NAMALWA (cell line): ENCODE measurements at places on chromosomes 6 and 20.
A peak's percentile ranks its signal among the peaks of the same experiment; 100 is the strongest.

DNA sequence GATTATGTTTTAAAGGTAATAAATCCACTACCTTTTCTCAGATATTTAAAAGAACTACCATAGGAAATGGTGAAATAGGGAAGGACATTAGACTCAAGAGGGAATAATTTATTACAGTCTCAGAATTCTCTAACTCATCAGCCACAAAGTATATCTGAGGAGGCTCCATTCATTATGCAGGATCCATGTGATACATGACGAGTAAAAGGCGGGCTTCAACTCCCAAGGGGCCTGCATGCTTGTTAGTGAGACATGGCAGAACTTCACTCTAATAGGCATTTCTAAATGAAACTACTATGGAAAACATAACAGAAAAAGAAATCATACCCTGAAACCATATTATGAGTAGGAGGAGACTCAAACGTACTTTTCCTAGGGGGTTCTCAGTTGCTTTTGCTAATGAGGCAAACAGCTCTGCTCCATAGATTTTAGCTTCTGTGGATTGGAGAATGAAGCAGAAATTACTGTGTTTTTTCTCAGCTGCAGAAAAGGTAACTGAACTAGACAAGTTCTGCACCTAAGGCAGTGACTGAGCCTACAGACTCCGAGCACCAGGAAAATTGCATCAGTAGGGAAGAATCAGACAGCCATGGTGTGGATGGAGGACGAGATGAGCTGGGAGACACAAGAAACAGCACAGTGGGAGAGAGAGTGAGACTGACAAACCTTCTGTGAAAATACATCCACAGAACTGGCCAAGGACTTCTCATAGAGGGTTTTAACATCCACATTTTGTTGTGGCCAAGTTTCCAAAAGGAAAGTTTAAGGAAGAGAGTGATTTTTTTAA is 254.6 kb upstream of the PRDM1 start:
- DNase-seq, result no peak

DNA sequence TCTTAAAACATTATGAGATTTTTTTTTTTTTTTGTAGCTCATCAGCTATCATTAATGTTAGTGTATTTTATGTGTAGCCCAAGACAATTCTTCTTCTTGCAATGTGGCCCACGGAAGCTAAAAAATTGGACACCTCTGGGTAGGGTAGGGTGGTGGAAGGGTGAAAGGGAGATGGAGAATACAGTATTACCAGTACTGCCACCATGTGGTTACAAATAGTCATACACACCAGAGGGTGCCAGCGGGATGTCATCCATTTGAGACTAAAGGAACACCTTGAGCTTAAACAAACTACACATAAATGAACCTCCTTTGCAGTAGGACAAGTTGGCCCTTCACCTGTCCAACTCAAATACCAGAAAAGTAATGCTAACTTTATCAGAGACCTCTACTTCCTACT is 601.9 kb downstream of the HTR1B start:
- peak; percentile 49 for DNase-seq

- no peak for DNase-seq
Measured at GRCh38 chr6:56795466-56796195, 152.9 kb upstream of the DST start.

DNA sequence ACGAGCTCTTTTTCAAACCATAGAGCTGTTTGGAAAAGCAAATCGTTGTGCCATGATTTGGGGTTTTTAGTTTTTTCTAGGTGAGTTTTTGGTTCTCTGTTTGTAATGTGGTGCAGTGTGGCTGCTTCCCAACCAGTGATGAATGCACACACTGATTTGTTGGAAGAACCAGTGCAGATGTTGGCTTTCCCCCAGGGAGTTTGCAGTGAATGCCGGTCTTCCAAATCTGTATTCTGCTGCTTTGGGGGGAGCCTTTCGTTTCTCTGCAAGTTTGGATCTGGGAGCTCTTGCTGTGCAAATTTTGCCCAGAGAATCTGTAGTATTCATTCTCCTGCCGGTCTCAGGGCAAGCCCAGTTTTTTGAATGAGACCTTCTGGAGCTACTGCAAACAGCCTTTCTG is 14.5 kb downstream of the HECA start:
- DNase-seq, result no peak

GRCh38 chr6:130840050-130840449 is 12.8 kb downstream of the SMLR1 start:
- no peak for DNase-seq

DNA sequence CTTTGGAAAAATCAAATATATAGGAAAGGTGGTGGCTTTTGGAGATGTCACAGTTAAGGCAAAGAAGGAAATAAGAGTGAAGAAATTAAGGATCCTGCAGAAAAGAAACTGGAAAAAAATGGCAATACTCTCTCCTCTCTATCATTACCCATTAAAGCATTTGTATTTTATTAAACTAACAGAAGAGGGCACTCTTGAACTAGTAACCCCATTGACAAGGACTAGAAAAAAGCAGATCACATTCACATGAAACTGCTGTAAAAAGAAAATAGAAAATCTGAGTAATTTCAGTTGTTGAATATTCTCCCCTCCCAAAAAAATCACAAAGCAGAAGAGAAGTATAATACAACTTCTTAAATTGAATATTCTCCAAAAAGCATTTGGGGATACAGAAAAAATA is 104.1 kb upstream of the SLC35B3 start:
- peak; percentile 61 for DNase-seq

DNA sequence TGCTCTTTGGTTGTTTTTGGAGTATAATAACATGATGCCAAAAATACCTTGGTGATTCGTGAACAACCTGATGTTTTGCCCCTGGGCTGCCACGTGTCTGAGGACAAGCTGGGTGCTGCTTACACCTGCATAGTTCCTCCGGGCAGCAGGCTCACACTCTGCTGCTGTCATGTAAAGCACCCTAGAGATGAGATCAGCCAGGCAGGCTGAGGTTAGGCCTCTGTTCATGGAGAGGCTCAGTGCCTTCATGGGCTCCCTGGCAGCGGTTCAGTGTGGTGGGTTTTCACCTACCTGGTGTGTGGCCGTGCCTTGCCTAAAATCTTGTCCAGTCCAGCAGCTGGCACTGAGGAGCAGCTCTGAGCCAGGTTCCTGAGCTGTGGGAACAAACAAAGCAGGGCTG is 60.1 kb upstream of the TAGAP start:
- peak; percentile 94 for DNase-seq

DNA sequence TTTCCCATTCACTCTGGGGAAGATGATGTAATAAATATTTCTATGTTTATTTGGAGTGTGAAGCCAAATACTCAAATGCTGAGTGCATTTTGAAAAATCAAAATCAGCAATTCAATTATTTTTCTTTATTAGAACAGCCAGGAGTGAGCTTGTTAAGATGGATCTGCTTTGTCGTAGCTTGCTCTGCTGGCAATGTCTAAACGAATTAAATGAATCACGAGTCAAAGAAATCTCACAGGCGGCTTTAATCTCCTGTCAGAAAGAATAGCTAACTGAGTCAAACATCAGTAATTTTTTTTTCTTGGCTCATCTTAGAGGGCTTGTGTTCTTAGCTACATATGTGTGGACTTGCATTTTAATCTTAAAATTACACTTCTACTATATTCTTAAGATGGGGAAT is 100.2 kb upstream of the HMGN3 start:
- DNase-seq, result no peak

GRCh38 chr6:124530926-124531325 is 431.3 kb upstream of the RNF217 start:
- no peak for DNase-seq

GRCh38 chr6:114100215-114100994 is 129.5 kb upstream of the HDAC2 start:
- no peak for DNase-seq

DNA sequence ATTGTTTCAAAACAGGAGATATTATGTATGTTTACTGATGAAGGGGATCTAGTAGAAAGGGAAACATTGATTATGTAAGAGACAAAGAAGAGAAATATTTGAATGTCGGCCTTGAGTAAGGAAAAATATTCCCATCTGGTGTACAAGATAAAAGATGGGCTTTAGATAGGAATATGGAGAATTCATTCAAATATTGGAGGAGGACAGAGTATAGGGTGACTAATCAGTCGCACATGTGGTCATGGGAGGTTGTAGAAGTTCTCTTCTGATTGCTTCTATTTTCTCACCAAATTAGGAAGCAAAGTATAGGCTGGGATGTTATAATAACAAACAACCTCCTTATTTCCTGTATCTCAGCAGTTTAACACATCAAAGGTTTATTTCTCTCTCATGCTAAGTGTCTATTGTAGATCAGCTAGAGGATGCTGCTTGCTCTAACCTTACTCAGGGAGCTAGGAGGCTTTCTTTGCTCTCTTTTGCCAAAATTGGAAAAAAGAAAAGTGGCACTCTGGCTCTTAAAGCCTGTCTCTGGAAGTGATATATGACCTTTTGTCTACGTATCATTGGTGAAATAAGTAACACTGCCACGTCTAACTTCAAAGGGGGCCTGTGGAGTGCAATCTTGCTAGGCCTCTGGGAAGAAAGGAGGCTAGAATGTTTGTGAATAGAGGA is 1.2 kb upstream of the HDDC2 start:
- DNase-seq, result no peak

DNA sequence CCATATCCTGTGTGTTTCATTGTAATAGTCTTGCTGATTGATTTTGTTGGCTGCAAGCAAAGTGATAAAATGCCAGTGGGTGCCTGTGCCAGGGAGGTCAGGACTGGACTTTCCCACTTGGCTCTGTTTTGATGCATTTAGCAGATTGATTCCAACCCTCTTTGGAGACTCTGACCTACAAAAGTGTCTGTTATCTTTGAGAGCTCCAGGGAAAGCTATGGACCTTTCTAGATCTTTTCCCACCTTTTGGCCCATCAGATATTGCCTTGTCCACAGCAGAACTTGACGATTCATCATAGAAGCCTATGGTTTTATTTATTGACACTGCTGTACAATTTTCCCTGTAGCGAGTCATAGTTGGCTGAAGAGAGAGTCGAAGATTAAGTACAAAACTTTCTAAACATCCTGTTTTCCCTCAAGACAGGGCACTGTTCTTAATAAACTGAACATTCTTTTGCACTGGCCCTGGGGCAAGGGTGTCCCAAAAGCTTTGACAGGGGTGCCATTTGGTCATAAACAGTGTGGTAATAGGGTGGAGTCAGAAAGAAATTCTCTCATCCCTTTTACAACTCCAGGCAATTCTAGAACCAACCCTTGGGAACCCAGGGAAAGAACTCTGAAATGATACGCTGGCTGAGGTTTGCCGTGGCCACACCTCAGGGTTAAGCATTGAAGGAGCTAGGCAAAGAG is 53.7 kb downstream of the E2F3 start:
- DNase-seq, result no peak
